ENCODE measurements at places on chromosomes 6 and 20.
A peak's percentile ranks its signal among the peaks of the same experiment; 100 is the strongest.

DNA sequence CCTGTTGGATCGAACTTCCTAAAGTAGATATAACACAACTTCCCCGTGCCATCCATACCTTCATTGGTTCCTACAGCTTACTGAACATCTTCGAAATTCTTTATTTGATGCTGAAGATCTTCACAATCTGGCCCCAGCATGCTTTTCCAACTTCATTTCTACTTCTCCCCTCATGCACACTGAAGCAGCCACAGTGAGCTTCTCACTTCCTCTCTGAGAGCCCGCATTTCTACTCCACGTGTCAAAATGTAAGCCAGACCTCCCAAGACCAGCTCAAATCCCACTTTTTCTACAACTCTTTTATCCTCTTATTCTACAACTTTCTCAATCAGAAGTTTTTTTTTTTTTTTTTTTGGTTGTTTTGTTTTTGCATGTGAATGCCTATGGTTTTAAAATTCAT is 254.7 kb downstream of the GMPR start:
- no peak for DNase-seq

- DNase-seq = no peak
These were observed 82.5 kb downstream of the PREX1 start for GRCh38 chr20:48745330-48745729.

DNA sequence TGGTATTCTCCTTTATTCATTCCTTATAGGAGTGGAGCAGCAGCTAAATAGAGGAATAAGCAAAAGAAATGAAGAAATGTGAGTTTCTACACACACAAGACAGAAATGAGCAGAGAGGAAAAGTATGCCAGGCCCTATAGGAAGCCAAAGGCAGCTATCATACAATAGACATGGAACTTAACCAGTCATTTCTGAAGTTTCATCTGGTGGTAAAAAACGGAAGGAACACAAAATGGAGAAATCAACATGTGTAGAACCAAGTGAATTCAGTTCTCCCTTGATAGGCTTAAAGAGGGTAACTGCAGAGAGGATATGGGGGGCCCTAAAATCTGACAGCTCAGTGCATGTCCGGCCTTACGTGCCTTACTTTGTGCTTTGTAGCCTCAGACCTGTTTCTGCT is 44.6 kb downstream of the TSBP1 start:
- no peak for DNase-seq

DNA sequence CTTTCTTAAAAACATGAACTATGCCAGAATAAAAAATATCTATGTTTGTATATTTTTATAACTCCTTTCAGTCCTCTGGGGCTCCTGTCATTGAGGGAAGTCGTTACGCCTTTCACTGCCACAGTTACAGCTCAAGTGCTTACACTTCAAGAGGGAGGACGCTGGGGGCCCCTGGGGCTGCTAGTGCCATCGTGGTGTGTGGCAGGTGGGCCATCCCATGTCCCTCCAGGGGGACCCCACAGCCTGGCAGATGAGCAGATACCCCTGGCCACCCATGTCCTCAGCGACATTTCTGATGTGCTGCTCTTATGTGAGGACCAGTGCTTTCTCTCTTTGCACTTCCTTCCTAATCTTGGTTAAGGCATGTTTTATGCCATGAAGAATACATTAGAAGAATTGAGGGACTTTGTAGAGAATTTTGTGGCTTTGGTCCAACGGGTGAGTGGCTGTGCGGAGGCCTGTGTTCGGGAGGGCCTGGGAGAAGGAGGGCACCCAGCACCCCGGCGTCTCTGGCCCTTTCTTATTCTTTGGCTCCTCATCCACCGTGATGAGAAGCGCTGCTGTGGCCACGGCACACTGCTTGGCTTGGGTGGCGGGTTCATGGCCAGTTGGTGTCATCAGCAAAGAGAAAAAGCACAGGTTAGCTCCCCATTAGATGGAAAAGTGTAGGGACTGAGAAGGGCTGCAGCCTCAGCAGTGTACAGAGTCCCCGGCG is 38.3 kb upstream of the SYNJ2 start:
- DNase-seq = no peak

- no peak for DNase-seq
These were observed 378.5 kb upstream of the TSHZ2 start for GRCh38 chr20:52593654-52594053.

- no peak for DNase-seq
These were observed 47.4 kb upstream of the SRF start for GRCh38 chr6:43123461-43124314.

GRCh38 chr6:27753668-27754407 is 158.4 kb downstream of the OR2B2 start:
- peak; percentile 79 for DNase-seq

GRCh38 chr6:40810171-40810570 is 223.0 kb upstream of the LRFN2 start:
- DNase-seq = no peak
